AG10803 (cell line): ENCODE measurements at places on chromosomes 5 and 9.

GRCh38 chr5:126263591-126264184, 159.5 kb upstream of the GRAMD2B start:
- no peak for DNase-seq

GRCh38 chr9:120416781-120417427, 163.1 kb downstream of the CDK5RAP2 start:
- DNase-seq: peak; percentile 46

- no peak for DNase-seq
These were observed 214.3 kb upstream of the SEMA6A start for GRCh38 chr5:116788851-116789403.

GRCh38 chr5:125043781-125044391, 297.4 kb upstream of the ZNF608 start:
- DNase-seq: peak; percentile 86

DNA sequence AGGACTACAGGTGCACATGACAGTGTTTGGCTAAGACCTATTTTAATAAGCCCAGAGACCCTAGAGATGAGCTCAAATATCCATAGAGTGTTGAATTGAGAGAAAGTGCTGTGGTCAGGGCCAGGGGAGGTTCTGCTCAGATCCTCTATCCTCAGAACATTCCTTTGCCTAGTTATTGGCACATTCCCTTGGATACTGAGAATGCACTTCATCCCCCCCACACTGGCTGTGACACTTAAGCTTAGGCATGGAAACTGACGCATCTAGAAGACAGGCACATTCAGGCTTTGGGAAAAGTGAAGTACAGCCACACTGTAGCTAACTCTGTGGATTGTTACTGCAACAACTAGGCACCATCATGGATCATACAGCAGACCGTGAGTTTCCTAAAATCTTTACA, 27.1 kb upstream of the RASGRF2 start:
- DNase-seq: peak; percentile 19

DNA sequence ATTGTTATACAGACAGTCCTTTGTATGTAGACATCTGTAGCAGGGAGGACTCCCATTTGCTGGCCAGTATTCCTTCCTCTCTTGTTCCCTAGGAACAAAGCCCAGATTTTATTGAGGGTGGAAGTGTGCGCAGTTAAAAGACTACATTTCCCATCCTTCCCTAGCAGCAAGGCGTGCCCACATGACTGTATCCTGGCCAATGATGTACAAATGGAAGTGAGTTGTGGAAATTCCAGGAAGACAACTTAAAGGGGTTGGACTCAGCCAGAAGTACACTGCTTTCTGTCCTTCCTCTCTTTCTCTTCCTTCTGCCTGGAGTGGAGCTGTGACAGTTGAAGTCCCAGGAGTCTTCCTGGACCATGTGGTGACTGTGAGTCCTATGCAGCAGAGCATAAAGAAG, 89.0 kb downstream of the HRH2 start:
- no peak for DNase-seq

DNA sequence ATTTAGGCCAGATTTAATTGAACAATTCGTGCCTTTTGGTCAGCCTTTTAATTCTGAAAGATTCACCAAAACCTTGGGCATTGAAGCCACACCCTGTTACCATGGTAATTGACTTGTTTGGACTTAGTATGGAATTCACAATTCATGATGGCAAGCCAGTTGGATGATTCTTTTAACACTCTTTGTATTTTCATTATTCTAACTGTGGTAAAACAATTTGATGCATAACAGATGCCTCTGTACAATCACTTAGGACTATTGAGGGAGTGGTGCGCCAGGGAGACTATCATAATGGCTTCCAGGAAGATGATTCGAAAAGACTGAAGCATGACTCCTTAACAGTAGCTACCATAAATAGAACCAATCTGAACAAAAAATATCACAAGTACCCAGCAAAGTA, 381.1 kb upstream of the ADAMTS16 start:
- no peak for DNase-seq

DNA sequence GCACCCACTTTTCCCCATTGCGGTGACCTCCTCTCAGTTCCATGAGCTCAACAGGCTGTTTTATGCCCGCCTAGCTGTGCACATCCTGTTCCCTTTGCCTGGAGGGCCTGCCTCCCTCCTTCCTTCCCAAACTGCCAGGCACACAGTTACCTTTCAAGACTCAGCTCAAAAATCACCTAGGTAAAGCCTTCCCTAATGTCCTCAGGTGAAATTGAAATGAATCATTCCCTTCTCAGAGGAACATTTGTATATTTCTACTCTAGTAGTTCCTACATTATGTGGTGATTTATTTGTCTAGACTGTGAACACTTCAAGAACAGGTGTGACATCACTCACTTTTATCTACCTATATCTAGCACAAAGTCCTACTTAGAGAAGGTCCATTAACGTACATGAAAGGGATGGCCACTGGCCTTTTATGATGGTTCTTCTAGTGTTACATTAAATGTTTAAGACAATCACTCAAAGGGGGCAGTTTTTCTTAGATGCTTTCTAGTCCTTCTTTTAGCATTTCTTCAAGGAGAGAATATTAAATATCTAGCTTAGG, 103.5 kb upstream of the EQTN start:
- DNase-seq: no peak

- no peak for DNase-seq
These were observed 149.7 kb downstream of the ENC1 start for GRCh38 chr5:74490814-74491213.

- DNase-seq: peak; percentile 96
These were observed 244.9 kb upstream of the KLF4 start for GRCh38 chr9:107734256-107735013.

DNA sequence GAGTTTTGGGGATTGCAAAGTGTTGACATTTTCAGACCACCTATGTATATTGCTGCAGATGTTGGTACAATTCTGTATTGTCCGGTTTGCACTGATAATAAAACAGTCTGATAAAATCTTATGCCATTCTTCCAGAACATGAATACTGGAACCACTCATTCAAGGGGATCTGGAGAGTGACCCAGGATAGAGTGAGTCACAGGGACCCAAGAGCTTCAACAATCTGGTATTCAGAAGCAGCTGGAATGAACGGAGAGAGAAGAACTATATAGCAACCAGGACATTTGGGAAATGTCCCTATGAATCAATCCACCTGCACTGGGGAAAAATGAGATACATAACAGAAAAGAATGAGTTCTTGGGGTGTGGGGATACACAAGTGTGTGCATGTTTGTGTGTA, 73.3 kb downstream of the SH3TC2 start:
- DNase-seq: no peak

DNA sequence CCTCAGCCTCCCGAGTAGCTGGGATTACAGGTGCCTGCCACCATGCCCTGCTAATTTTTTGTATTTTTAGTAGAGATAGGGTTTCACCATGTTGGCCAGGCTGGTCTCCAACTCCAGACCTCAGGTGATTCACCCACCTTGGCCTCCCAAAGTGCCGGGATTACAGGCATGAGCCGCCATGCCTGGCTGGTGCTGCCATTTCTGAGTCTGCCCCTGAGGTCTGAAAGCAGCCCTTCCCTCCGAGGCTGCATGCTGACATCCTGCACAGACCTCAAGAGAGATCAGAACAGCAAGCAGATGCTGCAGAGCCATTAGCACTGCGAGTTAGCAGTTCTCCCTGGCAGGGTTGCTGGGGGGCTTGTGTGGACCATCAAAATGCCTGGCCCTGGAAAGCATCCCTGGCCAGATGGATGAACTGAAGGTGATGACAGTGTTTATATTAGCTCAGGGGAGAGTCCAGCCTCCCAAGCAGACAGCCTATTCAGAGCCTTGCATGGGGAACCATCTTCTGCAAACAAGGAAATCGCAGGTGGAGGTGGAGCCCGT, 176.5 kb upstream of the PANK3 start:
- no peak for DNase-seq

GRCh38 chr5:154042766-154043165, 4.0 kb downstream of the MFAP3 start:
- DNase-seq: peak; percentile 35

DNA sequence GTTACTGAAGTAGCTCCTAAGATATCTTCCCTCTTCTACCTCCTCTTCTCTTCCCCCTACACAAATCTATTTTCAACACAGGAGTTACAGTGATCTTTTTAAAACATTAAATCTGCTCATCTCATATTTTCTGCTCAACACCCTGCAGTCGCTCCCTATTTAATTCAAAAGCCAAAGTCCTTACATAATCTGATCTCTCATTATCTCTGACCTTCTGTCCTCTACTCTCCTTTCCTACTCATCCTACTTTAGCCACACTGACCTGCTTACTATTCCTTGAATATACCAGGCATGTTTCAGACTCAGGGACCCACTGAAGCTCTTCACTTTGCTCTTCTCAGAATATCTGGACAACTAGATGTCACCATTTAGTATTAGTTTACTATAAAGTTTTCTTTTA, 87.9 kb downstream of the YTHDC2 start:
- DNase-seq: no peak

DNA sequence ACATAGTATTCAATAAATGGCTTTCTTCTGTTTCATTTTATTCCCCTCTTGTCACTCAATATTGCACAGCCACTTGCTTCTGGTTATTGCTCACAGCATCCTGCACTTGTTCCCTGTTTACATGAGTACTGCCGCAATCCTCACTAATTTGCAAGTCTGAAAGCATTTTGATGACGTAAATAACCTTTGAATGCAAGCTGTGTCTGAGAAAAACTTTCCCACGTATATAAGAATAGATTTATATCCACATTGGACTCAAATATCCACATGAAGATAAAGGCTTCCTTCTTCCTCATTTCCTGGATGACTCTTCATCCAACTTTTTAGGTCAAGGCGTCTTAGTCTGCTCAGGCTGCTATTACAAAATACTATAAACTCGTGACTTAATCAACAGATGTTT, 88.2 kb upstream of the DAP start:
- DNase-seq: no peak

DNA sequence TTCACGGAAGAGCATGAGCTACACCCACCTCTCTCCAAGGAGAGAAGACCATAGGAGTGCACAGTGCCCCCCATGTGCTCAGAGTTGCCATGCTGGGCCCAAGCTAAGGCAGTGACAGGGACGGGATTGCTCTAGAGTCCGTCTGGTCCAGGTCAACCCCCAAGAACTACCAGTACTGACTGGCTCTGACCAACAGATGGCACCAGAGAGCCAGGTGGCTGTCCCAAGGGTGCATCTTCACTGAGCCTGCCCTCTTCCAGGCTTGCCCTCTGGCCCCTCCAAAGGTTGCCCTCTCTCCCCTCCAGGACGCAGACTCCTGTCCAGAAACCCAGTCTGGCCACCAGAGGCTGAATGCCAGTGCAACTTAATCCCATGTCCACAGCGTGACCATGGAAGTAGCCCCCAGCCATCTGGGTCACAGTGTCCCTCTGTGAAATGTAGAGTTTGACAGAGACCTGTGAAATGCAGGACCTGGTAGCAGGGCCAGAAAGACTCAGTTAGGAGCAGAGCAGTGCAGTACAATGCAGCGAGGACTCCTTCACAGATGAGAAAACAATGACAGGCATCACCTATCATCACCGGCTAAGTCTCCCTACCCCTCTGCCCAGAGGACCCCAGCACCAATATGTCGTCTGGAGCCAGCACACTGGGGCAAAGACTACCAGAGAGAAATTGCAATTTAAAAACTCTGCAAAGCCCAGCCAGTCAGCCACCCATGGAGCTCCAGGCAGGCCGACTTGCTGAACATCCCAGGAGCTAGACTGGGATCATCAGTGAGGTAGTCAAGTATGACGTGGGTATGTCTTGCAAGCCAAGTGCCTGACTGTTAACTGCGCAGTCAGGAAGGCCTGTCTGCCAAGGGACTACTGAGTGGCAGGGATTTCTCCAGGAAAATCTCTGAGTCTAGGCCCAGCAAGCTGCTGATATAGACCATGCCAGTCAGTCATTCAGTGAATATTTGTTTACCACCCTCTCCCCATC, 7.7 kb upstream of the SKP1 start:
- DNase-seq: peak; percentile 48

- DNase-seq: no peak
These were observed 47.9 kb upstream of the ZBTB43 start for GRCh38 chr9:126756876-126757415.

GRCh38 chr5:177440211-177440989, 6.2 kb upstream of the PRR7 start:
- DNase-seq: no peak

DNA sequence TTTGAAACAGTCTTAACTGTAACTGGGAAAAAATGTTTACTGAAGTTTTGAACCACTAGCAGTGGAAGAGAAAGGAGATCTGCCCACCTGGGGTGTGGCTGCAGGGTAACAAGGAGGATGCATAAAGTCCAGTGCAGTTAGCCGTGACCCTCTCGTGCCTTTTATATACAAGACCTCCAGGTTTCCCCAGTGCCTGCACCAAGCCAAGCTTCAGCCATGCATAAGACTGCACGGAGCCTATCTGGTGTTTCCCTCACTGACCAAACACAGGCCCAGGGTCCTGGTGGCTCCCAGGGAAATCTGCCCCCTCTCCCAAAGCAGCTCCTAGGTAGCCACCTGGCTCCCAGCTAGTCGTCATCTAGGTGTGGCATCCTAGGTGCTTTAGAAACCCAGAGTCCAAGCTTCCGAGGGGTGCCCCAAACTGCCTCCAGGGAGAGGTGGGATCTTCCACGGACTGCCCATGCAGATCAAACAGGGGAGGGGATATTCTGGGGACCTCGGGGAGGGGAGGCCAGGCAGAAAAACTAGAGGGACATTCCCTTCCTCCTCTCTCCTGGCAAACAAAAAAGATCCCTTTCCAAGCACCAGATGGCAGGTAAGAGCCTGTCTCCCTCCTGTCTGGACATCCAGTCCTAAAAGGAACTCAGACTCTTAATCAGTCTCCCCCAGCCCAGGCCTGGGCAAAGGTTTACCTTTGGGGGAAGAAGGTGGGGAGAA, 2.7 kb downstream of the SHB start:
- DNase-seq: no peak

DNA sequence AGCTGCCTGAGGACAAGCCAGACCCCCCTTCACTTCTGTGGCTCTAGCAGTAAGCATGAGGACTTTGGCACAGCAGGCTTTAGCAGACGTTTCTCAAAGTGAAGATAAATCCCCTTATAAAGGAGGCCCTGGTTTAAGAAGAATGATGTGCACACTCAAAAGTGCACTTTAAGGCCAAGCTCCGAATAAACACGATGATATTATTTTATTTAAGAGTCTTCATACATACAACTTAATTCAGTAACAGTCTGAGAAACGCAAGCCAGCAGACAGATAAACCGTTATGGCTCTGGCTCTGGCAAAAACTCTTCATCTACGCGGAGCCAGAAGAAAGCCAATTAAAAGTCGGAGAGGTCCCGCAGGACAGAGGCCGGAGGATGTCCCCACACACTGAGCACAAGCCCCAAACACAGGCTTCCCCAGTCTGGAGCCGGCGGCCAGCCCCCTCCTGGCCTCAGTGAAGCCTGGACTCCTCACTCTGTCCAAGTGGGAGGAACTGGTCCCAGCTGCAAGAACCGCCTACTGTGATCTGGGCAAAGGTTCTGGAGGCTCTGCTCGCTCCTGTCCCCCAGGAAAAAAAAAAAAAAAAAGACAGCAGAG, 44.6 kb downstream of the ADAMTS2 start:
- DNase-seq: no peak

- no peak for DNase-seq
These were observed 178.0 kb downstream of the NR3C1 start for GRCh38 chr5:143225511-143225910.
